Left ventricle myocardium inferior (tissue), 1 donor: ENCODE measurements at places on chromosomes 2 and 18. TPM values are rescaled to one million over a fixed set of nuclear protein-coding genes. Genes with fewer than 3 reads are reported as not detected.

Gene UGT1A7
- total RNA-seq, result not detected

Gene GIGYF2
- total RNA-seq, result 59.9 TPM

Gene PLEKHH2
- total RNA-seq, result 1.3 TPM

Gene FAM161A
- 1.2 TPM for total RNA-seq

Gene ABCG8
- total RNA-seq, result not detected

Gene PSMD14
- 42.3 TPM for total RNA-seq

Gene TLX2
- total RNA-seq, result not detected

Gene NEURL3
- not detected for total RNA-seq

Gene GTF2A1L
- total RNA-seq, result not detected

GRCh38 chr2:229612384-229612971, 101.9 kb downstream of the DNER start:
- no peak overlapping the region for H3K4me3 ChIP-seq
- H3K4me1 ChIP-seq, result no peaks in the 10 kb centered on the region
- no peaks in the 10 kb centered on the region for H3K27me3 ChIP-seq

DNA sequence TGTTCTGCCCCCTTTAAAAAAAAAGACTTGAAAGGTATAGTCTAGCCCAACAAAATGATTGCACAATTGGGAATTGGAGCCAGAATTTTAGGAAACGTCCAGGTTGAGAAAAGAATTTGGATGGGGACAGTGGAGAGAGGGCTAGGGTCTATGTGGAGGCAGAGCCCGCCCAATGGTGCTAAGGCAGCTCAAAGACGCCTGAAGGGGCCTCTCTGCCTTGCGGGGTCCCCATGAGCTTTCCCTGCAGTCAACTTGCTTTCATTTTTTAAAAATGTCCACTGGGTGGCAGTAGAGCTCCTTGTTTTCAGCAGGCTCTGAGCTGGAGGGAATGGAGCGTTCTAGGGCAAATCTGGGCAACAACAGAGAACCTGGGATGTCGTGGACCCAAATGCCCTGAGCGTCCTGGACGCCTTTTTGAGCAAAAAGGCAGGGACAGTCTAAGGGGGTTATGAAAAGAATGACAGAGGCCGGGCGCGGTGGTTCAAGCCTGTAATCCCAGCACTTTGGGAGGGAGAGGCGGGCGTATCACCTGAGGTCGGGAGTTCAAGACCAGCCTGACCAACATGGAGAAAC, 40.2 kb upstream of the ITM2C start:
- peaks cover 47% of the 10 kb centered on the region for H3K27me3 ChIP-seq
- no peak overlapping the region for H3K27ac ChIP-seq
- no peak for DNase-seq
- H3K4me3 ChIP-seq, result peak overlapping the region; percentile 33

- H3K27me3 ChIP-seq, result no peaks in the 10 kb centered on the region
- H3K27ac ChIP-seq, result no peak overlapping the region
- no peak for DNase-seq
Observed at GRCh38 chr2:41906338-41906725, 141.5 kb upstream of the PKDCC start.

DNA sequence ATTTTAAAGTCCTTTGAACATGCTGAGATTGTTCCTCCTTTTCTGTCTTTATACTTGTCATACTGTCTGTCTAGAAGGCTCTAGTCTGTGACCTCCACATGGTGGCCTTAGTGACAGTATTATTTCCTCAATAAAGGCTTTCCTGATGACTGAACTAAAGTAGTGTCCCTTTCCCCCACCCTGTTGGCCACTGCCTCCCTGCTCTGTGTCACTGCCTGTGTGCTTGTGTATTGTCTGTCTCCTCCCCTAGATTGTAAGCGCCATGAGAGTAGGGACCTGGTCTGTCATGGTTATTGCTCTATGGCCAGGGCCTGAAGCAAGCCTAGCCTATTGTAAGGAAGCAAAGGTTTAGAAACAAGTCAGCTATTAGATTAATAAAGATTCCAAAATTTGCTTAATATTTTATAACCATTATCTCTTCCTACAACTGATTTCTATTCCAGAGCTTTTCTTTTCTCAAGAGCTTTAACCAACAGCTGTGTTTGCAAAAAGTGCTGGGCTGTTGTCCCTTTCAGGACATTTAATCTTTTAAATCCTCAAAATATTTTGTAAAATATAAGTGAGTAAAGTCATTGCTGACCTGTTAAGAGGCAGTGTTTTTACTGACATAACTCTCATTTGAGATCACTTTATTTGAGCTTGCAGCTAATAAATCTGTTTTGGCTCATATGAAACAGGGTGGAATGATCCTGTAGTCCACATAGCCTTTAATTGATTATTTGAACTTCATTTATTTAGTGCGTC, 35.5 kb downstream of the DIS3L2 start:
- H3K4me1 ChIP-seq, result peaks cover 39% of the 10 kb centered on the region
- no peaks in the 10 kb centered on the region for H3K27me3 ChIP-seq
- no peak for DNase-seq
- peak overlapping the region; percentile 51 for H3K27ac ChIP-seq
- H3K36me3 ChIP-seq, result no peaks in the 10 kb centered on the region

- no peak overlapping the region for H3K27ac ChIP-seq
- peaks cover 30% of the 10 kb centered on the region for H3K27me3 ChIP-seq
- no peaks in the 10 kb centered on the region for H3K4me1 ChIP-seq
Observed at GRCh38 chr2:26807788-26808460, 22.1 kb downstream of the CENPA start.

GRCh38 chr2:227207573-227207972, 43.1 kb downstream of the COL4A3 start:
- H3K36me3 ChIP-seq, result no peaks in the 10 kb centered on the region
- no peaks in the 10 kb centered on the region for H3K27me3 ChIP-seq
- H3K4me1 ChIP-seq, result peaks cover 3% of the 10 kb centered on the region
- no peak for DNase-seq
- no peak overlapping the region for H3K4me3 ChIP-seq

DNA sequence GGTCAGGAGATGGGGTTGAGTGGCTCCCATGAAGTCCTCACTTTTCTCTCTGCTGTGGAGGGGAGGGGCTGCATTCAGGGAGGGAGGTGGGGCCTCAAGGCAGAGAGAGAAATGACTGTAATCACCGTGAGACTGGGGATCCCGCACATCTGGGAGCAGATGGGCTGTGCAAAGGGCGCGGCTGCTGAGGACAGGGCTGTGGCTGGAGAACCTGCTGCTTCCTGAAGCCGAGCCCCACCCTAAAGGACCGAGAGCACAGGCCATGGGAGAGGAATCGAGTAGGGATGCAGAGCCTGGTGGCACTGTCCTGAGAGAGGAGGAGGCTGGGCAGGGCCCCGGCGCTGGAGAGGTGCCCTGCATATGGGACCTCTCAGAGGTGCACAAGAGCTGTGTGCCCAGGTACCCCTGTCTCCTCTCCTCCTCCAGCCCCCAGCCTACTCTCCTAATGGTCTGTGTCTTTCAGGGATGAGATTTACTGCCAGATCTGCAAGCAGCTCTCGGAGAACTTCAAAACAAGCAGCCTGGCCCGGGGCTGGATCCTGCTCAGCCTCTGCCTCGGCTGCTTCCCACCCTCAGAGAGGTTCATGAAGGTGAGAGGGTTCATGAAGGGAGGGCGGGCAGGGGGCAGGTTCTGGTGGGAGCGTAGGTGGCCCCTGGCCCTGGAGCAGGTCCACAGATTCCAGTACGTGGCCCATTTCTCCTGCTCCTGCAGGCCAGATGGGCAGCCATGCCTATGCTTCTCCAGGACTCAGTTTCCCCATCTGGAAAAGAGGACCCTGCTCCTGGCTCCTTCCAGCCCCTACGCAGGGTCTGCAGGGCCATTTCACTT, 25.9 kb upstream of the GPR17 start:
- H3K4me1 ChIP-seq, result peaks cover 7% of the 10 kb centered on the region
- peaks cover 19% of the 10 kb centered on the region for H3K27me3 ChIP-seq
- H3K4me3 ChIP-seq, result no peak overlapping the region
- no peaks in the 10 kb centered on the region for H3K36me3 ChIP-seq
- DNase-seq, result no peak
- H3K27ac ChIP-seq, result no peak overlapping the region

DNA sequence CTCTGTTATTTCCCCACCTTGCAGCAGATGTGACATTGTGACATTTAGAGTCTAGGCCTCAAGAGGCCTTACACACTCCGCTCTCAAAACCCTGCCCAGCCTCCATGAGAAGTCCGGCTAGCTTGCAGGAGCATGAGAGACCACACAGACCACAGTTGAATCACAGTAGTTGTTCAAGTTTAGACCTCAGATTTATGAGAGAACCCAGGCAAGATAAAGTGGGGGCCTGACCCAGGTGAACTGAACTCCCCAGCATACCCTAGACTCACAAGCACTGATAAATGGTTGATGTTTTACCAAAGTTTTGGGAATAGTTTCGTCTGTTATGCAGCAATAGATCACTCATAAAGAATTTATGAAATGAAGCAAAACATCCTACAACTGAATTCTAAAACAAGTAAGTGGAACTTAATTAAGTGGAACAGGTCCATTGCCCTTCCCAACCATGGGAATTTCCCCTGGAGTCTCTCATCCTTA, 4.7 kb upstream of the STAT1 start:
- no peaks in the 10 kb centered on the region for H3K36me3 ChIP-seq
- no peak for DNase-seq
- no peak overlapping the region for H3K4me3 ChIP-seq
- H3K4me1 ChIP-seq, result peaks cover 29% of the 10 kb centered on the region
- no peaks in the 10 kb centered on the region for H3K27me3 ChIP-seq

GRCh38 chr2:195706161-195706900, 49.3 kb downstream of the SLC39A10 start:
- peaks cover 11% of the 10 kb centered on the region for H3K36me3 ChIP-seq
- H3K4me1 ChIP-seq, result peaks cover 9% of the 10 kb centered on the region
- no peak overlapping the region for H3K4me3 ChIP-seq
- H3K27me3 ChIP-seq, result no peaks in the 10 kb centered on the region
- no peak for DNase-seq

GRCh38 chr2:232833830-232834229, 36.2 kb upstream of the SNORC start:
- DNase-seq, result no peak
- H3K36me3 ChIP-seq, result peaks cover 74% of the 10 kb centered on the region
- H3K27ac ChIP-seq, result no peak overlapping the region
- peaks cover 48% of the 10 kb centered on the region for H3K4me1 ChIP-seq
- H3K4me3 ChIP-seq, result no peak overlapping the region

- no peak overlapping the region for H3K4me3 ChIP-seq
- H3K27me3 ChIP-seq, result no peaks in the 10 kb centered on the region
- no peaks in the 10 kb centered on the region for H3K36me3 ChIP-seq
Observed at GRCh38 chr2:54073796-54074195, 41.6 kb upstream of the ACYP2 start.

DNA sequence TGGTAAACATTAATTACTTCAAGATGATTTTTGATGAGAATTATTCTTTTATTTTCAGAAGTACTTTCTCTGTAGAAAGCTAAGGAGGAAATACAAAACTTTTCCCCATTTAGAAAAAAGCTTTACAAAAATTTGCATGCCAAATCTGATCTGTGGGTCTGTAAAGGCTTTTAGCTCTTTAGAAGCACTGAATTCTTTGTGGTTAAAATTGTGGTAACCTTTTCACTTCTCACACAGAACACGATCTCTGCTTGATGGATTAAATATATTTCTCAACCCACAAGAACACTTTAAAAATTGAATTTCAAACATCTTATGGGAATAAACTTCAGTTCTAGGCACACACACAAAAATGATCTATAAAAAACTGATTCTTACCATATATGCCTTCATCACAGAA, 63.7 kb downstream of the VIL1 start:
- H3K27ac ChIP-seq, result no peak overlapping the region
- no peak for DNase-seq
- no peaks in the 10 kb centered on the region for H3K27me3 ChIP-seq
- no peak overlapping the region for H3K4me3 ChIP-seq
- H3K4me1 ChIP-seq, result no peaks in the 10 kb centered on the region

DNA sequence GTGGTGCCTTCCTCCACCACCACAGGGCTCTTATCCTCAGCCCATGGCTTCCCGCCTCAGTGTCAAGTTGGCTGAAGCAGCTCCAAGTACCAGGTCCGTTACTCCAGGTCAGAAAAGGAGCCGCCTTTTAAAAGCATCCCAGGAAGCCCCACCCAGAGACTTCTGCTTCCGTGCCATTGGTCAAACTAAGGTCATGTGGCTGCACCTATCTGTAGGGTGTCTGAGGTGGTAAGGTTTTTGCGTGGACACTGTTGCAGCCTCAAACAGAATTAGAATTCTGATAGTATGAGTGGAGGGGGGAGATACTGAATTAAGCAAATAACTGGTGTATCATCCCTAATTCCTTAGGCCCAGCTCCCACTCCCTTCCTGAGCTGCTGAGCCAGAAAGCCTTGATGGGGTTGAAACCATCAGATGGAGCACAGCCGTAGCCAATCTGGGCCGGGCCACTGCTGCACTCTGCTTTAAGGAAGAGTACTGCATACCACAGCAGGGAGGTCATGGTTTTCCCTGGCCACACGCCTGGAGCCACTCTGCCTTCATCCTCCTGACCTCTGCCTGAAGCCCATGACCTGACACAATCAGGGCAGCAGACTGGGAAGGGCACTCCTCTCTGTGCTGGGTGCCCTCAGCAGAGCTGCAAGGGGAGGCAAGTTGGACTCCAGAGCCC, 8.4 kb downstream of the TMEM247 start:
- peak overlapping the region; percentile 81 for H3K27ac ChIP-seq
- DNase-seq, result peak; percentile 86
- H3K4me1 ChIP-seq, result peaks cover 46% of the 10 kb centered on the region
- no peaks in the 10 kb centered on the region for H3K27me3 ChIP-seq
- no peaks in the 10 kb centered on the region for H3K36me3 ChIP-seq
- no peak overlapping the region for H3K4me3 ChIP-seq

- H3K36me3 ChIP-seq, result no peaks in the 10 kb centered on the region
- no peaks in the 10 kb centered on the region for H3K4me1 ChIP-seq
- H3K4me3 ChIP-seq, result no peak overlapping the region
- H3K27me3 ChIP-seq, result no peaks in the 10 kb centered on the region
Observed at GRCh38 chr2:173299764-173300163, 54.9 kb upstream of the CDCA7 start.

DNA sequence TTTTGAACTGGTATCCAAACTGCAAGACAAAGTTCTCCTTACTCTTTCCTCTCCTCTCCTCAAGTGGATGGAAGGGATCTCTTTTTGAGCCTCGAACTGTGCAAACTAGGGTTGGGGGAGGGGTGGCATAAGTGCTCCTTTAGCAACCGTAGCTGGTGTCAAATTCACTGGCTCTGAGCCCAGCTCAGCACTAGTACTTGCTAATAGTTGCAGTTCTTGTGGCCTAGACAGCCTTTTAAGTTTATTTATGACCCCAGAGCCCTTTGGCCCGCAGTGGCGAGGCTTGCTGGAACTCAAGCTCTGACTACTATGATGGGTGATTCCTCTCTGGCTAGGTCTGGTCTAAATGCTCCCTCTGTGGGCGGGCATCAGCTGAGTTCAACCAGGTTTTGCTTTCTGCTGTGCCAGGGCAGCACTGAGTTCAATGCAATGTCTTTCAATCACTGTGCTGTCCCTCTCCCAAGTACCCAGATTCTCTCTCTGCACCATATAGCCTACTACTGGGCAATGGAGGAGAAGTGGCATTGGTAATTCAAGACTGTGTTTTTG, 528.4 kb upstream of the SYT4 start:
- no peak for DNase-seq
- no peaks in the 10 kb centered on the region for H3K36me3 ChIP-seq
- no peaks in the 10 kb centered on the region for H3K27me3 ChIP-seq
- H3K27ac ChIP-seq, result no peak overlapping the region
- no peak overlapping the region for H3K4me3 ChIP-seq

GRCh38 chr2:218033590-218034496, 31.0 kb upstream of the TNS1 start:
- no peak overlapping the region for H3K27ac ChIP-seq
- H3K36me3 ChIP-seq, result no peaks in the 10 kb centered on the region
- H3K4me3 ChIP-seq, result peak overlapping the region; percentile 50
- peaks cover 35% of the 10 kb centered on the region for H3K4me1 ChIP-seq
